ENCODE measurements at places on chromosomes 3 and 15. TPM values are rescaled to one million over a fixed set of nuclear protein-coding genes. Genes with fewer than 3 reads are reported as not detected.

SAMD7 gene
- total RNA-seq: not detected

CFAP100 gene
- total RNA-seq: not detected

SAMMSON gene
- not detected for total RNA-seq

GDPGP1 gene
- 7.1 TPM for total RNA-seq

CCR9 gene
- not detected for total RNA-seq

GRAMD1C gene
- 2.1 TPM for total RNA-seq

RARB gene
- total RNA-seq: 50.8 TPM

NR1I2 gene
- total RNA-seq: not detected

CCR8 gene
- not detected for total RNA-seq

ITIH1 gene
- not detected for total RNA-seq

Measured in smooth muscle cell of the umbilical artery (primary cell).